ENCODE measurements at places on chromosomes 4 and X.
A peak's percentile ranks its signal among the peaks of the same experiment; 100 is the strongest.

DNA sequence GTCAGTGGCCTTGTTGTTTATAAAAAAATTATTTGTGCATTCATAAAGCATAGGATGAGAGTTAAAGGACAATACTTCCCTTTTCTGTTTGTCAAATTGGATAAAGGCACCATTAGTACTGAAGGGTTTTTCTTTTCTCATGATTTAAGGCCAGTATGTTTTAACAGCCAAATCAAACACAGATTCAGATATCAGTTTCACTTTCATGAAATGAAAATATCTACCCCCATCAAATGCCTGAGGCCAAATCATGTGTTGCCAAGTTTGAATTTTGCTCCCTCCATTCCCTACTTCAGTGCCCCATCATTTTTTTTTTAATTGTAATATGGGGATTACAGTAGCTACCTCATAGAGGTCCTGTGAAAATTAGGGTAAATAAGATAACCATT, 745.9 kb downstream of the RPA4 start:
- no peak for DNase-seq

DNA sequence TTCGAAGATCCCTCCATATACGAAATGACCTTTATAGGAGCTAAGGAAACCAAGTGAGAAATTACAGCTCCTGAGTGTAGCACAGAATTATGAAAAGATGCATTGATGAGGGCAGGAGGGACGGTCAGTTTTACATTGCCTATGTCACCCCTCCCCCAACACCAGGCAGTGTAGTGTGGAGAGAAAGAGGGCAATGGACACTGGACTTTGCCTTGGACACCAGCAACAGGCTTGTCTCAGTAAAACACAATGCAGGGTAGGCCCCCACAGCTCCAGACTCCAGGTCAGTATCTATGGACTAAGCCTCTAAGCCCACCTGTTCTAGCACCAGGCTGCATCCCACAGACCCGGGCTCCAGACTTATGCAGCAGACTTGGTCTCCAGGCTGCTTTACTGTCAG, 16.5 kb downstream of the APOOL start:
- DNase-seq: no peak

DNA sequence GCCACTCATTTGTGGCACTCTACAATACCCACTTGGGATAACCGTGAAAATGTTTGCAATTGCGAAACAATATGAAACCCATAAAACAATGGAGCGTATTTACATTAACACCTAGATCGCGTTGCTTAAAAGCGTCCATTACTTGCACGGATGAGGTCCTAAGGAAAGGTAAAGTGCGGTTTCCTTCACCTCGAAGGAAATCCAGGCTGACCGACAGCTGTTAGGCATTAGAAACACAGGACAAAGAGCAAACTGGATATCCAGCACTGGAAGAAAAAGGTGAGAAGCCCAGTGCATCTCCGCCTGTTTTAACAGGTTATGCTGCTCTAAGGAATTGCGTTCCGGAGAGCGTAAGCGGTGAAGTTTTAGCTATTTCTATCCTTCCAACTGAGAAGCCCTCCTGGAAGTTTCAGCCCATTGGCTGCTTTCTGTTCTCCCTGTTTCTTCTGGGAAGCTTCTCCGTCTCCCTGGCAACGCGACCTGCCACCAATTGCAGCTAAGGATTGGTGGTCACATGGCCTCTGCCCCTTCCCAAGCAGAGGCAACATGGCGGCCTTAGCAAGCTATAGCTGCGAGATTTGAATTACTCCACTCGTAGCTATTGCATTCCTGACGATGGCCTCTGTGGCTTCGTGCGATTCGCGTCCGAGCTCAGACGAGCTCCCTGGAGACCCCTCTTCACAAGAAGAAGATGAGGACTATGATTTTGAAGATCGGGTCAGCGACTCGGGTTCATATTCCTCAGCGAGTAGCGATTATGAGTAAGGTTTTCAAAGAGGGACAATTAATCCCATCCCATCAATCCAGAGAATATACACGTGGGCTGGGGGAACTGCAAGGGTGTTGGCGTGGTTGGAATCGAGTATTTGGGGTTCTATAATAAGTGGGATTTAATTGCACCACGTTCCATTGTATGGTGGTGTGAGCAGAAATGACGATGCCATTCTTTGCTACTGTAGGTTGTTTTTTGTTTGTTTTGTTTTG, at the start of gene INTU:
Gene INTU, plus strand, starts transcription at position 538 of the 984 bp plus-strand sequence. Its CDS starts 78 bp downstream, at position 616.
- peak; percentile 96 for DNase-seq

DNA sequence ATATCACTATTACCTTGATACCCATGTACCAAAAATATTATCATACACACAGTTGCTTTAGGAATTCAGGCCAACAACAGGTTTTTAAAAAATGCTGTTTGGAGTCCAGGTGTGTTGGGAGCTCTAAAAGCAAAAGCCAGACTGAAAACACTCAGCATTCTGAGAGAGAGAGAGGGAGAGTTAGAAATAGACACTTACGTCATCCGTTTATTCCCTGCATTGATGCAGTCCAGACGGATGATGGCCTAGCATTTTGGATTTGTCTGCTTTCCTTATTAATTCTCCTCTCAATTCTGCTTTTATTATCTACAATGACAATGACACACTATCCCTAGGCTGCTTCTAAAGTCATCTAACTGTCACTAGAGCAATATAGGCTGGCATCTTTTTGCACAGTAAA, 358.3 kb upstream of the BOD1L1 start:
- no peak for DNase-seq

DNA sequence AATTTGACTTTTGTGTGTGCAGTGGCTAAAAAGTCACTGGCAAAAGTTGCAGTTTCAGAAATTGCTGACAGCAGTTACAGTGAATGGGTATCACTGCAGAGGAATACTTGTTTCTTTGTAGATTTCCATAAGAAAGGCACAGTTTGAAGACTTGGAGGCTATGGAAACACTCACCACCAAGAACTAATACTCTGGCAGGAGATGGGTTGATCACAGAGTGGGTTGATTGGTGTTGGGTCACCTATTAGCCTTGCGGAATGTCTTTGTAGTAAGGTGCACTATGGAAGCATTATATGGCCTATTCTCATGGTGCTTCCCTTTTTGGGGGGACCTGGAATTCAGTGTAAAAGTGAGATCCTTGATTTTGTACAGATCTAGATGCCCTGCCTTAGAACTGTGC, 502.8 kb downstream of the CFAP47 start:
- no peak for DNase-seq

DNA sequence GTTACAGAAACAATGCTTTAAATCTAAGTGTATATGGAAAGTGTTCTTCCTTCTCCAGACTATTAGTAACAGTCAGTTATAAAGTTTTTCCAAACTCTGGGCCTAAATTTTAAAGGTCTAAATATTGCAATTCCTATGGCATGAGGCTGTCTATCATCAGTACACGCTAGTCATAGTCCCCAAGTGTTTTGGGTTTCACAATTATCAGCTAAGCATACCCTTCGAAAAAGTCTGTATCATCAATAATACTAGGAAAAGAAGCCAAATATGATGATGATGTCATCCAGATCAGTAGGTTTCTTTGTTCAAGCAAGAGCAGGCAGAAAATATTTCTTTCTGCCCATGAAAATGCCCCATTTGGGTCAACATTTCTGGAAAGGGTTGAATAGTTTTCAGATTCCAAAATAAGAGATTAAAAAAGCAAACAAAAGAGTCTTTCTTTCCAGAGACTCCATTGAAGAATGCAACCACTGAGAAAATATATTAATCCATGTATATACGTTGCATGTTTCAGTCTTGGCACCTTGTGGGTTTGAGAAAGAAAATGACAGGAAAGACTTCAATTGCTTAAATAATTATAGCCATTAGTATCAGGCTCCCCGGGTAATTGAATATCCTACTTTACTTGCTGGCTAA, 173.8 kb downstream of the CAMK2D start:
- DNase-seq: no peak

DNA sequence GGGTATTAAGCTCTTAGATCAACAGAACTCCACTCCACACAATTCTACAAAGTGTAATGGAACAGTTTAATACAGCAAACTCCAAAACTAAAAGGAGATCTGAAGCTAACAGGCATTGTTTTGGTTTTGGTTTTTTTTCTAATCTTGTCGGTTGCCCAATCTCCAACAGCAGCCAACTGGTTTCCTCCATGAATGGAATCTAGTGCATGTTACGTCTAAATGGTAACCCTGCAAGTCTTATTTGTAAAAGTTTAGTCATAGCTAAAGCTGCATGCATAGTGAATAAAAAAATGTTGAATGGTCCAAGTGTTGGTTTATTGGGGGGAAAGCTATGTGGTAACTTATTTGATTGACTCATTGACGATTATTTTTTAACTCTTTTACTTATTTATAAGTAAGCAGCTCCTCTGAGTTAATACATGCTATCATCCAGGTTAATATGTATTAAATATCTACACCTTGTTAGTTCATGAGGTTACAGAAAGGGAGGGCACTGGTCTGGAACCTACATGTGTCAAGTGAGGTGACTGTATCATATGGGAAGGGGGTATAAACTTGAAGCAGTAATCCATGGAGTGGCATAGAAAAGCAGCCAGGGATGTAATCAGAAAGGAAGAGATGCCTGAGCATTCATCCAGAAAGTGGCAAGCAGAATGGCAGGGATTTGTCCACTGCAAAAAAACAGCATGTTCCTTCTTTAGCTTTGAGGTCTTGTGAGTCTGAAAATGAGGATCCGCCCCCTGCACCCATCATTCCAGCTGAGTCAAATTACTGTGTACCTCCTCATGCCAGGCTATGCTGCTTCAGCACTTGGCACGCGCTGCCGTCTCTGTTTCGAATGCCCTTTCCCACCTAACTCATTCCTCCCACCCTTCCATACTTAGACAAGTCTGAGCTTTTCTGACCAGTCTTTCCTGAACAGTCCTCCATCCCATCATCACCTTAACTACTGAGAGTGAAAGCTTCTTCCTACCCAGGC, 81.7 kb downstream of the PDGFC start:
- peak; percentile 18 for DNase-seq

GRCh38 chr4:96525898-96526297, 686.0 kb downstream of the PDHA2 start:
- no peak for DNase-seq

DNA sequence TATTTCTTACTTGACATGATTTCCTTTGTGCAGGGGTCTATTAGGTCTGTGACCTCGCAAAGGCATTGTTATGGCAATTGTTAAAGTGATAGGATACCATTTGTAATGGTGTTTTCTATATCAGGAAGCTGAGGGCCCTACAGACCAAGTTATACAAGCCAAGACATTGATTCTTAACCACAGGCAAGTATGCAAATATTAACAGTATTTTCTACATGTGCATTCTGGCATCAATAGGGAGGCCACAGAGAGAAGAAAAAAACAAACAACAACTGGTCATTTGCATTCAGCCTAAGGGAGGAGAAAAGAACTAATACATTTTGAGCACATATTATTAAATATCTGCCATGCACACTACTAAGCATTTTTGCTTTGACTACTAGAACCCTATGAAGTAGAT, 28.5 kb downstream of the GBA3 start:
- no peak for DNase-seq

DNA sequence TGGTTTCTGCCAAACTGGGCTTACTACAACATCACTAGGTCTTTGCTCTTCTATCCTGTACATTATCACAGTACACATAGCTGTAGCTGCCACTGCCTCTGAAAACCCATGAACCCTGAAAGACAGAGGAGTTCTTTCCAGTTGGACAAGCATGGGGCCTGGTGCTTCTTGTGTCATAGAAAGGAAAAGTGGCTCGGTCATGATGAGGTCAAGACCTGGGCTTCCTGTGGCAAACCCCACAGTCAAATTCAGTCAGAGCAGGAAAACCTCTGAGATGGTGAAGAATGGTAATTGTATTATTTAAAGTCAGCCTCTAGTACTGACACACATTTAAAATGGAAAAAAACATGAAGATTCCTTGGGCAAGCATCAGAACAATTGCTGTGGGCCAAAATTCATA, 133.3 kb upstream of the PRPS2 start:
- DNase-seq: no peak

DNA sequence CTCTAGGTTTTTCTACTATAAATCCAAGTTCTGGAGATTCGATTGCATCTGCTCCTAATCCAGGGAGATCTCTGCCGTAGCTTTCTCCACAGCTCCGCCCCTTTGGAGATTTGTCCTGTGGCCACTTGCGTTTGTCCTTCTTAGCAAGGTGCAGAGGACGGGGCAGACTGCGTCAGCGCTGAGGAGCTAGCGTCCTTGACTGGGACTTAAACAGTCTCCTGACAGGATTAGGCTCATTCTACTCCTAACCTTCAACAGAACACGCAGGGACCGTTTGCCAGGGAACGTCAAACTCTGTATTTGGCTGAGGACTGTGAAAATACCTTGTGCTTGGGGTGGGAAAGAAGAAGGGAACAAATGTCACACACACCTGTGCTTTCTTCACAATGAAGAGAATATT, 38.6 kb downstream of the SORBS2 start:
- no peak for DNase-seq
